Activated naive CD8-positive, alpha-beta T cell treated with anti-CD3 and anti-CD28 coated beads, Interleukin-2, amount 10 ng/mL, durations not matched to agents 7 days and 5 days (primary cell): ENCODE measurements at places on chromosomes 4 and X. TPM values are rescaled to one million over a fixed set of nuclear protein-coding genes. Genes with fewer than 3 reads are reported as not detected.
A peak's percentile ranks its signal among the peaks of the same experiment; 100 is the strongest.

Gene SYTL5
- not detected for total RNA-seq

Gene ZNF157
- total RNA-seq = 0.83 TPM

Gene NFXL1
- total RNA-seq = 10.3 TPM

Gene VEGFD
- total RNA-seq = not detected

Gene PAGE5
- 0.85 TPM for total RNA-seq

Gene TMEM175
- total RNA-seq = 38.2 TPM

Gene RAB33A
- total RNA-seq = 30.7 TPM

Gene SMIM10L2A
- total RNA-seq = 2.0 TPM

Gene UGT2B15
- total RNA-seq = not detected

Gene DIPK2B
- total RNA-seq = not detected

Gene SPANXA2
- not detected for total RNA-seq

Gene ELMOD2
- total RNA-seq = 21.8 TPM

DNA sequence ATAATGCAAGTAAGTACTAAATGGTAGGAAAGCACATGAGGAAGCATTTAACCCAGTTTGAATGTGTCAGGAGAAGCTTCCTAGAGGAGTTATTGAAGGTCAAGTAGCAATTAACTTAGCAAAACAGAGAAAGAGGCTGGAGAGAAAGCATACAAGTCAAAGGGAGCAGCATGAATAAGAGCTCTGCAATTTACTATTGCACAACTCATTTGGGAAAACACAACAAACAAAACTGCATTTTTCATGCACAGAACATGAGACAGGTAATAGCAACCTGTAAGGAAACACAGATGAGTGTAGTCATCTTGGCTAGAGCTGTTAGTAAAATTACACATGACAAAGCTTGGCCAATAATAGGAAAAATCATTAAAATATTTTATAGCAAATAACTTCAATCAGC lies 538.1 kb downstream of the PPP4R3C start:
- no peak for DNase-seq

GRCh38 chr4:122614621-122615020 lies 6.2 kb downstream of the IL21 start:
- DNase-seq = no peak

DNA sequence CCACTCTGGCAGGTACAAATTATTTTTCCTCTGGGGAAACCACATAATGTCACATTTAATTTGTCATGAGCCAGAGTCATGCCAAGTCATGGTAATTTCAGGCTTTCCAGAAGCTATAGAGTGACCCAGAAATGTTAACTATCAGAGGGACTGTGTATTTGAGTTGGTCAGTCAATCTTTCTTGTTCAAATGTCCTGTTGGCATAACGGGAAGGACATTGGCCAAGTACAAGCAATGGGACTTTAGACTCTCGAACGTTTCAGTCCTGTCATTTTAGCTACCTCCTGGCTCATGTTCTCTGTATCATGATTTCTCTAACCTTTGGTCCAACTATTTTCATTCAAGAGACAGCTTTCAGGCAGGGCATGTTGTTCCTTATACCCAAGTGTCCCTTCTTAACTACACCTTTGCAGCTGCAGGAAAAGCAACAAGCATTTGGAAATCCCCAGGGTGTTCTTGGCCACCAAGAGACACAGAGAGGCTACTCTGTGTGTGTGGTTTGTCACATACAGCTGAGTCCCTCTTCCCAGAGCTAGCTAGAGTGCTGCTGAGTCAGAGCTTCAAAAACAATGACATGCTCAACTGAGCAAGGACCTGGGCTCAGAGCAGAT lies 142.6 kb downstream of the EGF start:
- DNase-seq = no peak

DNA sequence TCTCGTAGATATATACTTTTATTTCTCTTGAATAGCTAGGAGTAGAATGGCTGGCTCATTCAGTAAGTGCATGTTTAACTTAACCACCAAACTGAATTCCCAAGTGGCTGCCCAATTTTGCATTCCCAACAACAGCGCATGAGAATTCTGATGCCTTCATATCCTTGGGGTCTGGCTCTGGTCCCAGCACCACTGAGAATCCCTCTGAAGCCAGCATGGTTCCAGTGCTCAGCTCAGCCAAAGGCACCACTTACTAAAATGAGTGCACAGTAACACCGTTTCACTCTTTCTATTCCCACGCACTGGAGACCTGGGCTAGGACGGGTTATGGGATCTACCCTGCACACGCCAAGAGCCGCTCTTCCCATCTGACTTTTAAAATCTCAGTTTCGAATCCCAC lies 60.4 kb downstream of the CASP3 start:
- DNase-seq = no peak

DNA sequence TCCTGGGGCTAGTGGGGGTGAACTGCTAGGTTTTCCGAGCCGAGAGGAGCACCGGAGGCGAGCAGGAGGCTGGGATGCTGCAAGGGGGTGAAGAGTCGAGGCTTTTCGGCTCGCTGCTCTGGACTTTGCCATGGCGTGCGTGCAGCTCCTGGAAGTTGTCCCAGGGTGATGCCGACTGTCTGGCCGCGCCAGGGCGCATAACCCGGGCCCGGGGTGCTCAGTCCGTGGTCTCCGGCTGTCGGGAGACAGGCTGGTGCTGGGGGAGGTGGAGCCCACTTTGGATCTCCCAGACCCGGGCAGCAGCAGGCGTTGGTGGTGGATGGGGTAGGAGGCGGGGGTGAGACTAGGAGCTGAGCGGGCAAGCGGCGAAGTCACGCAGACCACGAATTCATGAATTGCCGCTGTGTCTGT lies 793 bp downstream of the GRIA3 start:
- DNase-seq = no peak

DNA sequence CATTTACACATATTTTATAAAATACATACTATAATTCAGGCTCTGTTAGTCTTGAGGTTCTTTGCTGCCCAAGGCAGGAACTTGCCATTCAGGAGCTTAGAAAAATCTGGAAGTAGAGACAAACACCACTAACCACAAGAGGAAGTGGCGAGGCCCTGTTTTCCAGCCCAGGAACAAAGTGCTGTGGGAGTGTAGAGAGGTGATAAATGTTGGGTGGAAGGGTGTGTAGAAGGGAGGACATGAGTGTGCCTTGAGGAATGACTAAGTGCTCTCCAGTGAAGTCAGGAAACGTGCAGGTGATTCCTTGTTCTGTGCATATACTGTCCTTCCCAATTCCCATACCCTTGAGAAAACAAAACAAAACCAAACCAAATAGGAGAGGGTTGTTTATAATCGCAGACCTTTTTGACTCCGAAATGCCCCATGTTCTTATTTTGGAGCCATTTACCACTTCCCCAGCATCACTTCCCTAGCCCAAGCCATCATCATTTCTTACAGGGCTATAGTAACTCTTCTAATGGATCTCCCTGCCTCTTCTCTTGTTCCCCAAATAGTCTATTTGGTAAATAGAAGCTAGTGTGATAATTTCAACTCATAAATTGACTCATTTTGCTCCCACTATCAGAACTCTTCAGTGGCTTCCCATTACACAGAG lies 83.2 kb downstream of the GPAT3 start:
- DNase-seq = no peak

GRCh38 chr4:160523231-160523630 lies 1420.4 kb downstream of the RAPGEF2 start:
- DNase-seq = no peak

DNA sequence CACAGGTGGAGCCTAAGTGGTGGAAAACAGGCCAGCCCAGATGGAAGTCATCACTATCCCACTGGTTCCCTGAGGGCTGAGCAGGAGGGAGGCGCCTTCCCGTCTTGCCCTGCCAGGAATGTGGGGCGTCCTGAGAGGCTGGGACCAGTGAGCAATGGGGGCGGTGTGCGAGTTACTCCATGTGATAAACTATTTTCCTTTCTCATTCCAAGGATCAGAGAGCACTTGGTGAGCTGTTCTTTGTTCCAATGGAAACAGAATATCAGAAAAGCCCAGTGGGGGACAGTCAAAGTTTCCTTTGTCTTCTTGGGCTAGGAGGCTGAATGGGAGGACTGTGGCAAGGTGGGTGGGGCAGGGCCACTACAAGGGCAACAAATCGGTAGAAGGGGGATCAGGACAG lies 86.2 kb downstream of the NHSL2 start:
- DNase-seq = no peak

GRCh38 chr4:93384241-93384640 lies 444.3 kb upstream of the ATOH1 start:
- DNase-seq = no peak

GRCh38 chr4:499567-499966 lies 557 bp downstream of the PIGG start:
- DNase-seq = no peak

DNA sequence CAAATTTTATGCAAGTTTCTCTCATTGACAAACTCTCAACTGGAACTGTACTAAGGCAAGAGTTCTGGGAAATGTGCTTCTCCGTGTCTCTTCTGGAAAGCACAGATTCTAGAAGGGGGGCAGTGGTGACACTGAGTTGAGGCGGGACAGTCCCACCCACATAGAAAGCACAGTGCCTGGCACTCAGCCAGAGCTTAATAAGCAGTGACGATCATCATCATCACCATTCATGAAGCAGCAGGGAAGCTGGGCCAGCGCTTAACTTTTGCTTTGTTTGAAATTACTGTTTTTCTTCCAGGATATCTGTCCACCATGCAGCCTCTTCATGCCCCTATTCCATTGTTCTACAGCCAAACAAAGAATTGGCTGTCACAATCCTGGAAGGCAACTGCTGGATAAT lies 60.3 kb downstream of the BEND2 start:
- DNase-seq = no peak

DNA sequence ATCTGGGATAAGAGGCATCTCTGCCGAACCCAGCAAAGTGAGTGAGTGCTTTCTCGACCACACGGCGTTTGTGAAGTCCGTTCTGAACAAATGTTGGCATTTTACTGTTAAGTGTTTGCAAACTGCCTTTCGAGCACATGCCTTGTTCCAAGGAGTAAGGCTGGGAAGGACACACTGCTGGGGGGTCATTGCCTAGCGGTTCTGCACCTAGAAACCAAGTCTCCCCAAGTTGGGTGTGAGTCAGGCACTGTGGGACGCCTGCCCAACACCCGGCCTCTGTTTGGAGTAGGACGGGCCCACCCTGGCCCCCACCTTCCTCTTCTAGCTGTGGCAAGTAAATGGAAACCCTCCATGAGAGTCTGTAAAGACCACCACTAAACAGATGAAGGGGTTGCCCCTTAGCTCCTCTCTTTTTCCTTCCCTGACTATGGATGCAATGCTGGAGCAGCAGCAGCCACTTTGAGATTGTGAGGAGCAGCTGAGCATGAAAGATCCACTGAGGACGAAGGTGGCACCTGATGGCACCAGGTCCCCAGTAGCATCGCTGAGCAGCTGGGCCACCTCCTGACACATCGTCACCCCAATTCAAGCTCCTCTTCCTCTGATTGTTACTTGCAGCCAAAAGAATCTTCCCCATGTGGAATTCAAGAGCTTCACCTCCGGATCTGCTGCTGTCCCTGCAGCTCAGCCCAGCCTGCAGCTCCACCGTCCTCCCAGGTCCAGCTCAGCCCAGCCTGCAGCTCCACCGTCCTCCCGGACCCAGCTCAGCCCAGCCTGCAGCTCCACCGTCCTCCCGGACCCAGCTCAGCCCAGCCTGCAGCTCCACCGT lies 6.3 kb downstream of the CPLX1 start:
- DNase-seq = no peak

DNA sequence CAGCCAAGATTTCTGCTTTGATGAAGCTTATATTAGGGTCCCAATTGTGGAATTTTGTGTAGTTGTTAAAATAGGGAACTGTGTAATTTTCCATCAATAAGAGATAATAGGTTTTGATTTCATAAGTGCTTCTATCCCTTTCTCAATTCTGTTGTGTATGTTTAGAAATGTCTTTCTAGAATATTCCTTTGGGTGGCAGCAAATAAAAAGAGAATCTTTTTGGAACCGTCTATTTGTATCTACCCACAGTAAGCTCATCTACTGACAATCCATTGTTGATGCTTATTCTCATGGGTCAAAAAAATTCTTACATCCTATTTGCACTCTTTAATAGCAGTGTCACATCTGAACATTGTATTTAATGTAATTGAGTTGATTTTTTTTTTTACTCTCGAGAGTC lies 61.7 kb downstream of the TMA16 start:
- no peak for DNase-seq

GRCh38 chr4:56511098-56511497 lies 5.5 kb downstream of the ARL9 start:
- no peak for DNase-seq

DNA sequence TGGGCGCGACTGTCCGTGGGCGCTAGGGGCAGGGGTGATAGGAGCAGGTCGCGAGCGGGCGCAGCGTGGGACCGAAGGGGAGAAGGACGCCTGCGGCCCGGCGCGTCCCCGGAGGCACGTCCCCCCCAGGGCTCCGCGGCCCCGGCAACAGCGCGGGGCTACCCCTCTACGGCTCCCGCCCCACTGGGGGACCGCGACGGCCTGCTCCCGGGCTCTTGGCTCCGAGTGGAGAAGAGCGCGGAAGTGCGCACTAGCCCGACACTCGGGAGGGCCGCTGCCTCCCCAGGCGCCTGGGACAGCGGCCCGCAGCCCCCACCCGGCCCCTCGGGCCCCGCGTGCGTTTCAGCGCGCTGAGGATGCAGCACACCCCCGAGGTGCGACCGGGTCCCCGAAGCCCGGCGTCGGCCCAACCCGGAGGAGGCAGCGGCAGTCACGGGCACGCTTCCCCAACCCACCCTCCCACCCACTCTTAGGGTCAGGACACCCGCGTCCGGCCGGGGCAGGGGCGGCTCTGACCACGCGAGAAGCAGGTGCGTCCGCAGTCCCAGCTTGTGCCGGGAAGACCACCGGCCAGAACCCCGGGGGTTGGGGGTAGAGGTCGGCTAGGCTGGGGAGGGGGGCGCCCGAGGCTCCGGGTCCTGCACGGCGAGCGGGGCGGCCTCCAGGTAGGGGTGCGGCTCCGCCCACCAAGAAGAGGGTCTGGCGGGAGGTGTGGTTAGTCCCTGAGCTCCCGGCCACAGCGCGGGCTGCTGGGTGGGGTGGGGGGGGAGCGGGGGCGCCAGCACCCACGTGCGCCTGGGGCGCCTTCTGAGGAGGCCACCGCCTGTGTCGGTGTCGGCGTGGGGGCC lies 18.5 kb upstream of the NAT8L start:
- peak; percentile 37 for DNase-seq

DNA sequence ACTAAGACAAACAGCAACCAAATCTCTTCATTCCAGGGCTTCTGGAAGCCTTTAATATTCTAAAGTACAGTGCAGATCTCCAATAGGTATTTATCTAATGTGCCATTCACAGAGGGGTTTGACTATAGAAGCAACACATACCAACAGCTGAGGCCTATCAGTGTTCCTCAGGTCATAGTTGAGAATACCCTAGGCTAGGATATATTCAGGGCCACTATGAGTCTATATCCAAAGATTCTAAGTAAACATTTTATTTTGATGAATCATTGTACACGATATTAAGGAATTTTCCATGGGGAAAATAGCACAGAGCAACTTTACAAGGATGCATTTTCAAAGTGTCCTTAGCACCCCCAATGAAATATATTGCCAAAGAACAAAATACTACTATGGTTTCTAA lies 9.7 kb downstream of the SMIM10 start:
- DNase-seq = no peak

DNA sequence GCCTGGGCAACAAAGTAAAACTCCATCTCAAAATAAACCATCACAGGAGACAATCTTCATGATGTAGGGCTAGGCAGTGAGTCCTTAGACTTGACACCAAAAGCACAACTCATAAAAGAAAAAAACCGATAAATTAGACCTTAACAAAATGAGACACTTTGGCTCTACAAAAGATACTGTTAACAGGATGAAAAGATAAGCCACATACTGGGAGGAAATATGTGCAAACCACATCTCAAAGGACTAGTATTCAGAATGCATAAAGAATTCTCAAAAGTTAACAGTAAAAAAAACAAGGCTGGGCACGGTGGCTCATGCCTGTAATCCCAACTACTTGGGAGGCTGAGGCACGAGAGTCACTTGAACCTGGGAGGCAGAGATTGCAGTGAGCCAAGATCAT lies 13.2 kb downstream of the EFHC2 start:
- no peak for DNase-seq
